A673 (cell line): ENCODE measurements at places on chromosomes 7 and 10.

- H3K4me1 ChIP-seq, result no peaks in the 10 kb centered on the region
- no peaks in the 10 kb centered on the region for H3K36me3 ChIP-seq
- no peak overlapping the region for H3K4me3 ChIP-seq
- DNase-seq, result no peak
These were observed 1.4 kb downstream of the CPXM2 start for GRCh38 chr10:123890226-123890625.

- no peak overlapping the region for H3K27ac ChIP-seq
- no peaks in the 10 kb centered on the region for H3K4me1 ChIP-seq
- H3K4me3 ChIP-seq, result no peak overlapping the region
These were observed 694.8 kb downstream of the KCNMA1 start for GRCh38 chr10:76942628-76943416.

GRCh38 chr10:133411523-133412380 lies 12.7 kb downstream of the SPRN start:
- H3K27ac ChIP-seq, result no peak overlapping the region
- H3K4me3 ChIP-seq, result no peak overlapping the region
- peaks cover 72% of the 10 kb centered on the region for H3K36me3 ChIP-seq
- no peak for DNase-seq
- no peaks in the 10 kb centered on the region for H3K27me3 ChIP-seq
- no peaks in the 10 kb centered on the region for H3K4me1 ChIP-seq

DNA sequence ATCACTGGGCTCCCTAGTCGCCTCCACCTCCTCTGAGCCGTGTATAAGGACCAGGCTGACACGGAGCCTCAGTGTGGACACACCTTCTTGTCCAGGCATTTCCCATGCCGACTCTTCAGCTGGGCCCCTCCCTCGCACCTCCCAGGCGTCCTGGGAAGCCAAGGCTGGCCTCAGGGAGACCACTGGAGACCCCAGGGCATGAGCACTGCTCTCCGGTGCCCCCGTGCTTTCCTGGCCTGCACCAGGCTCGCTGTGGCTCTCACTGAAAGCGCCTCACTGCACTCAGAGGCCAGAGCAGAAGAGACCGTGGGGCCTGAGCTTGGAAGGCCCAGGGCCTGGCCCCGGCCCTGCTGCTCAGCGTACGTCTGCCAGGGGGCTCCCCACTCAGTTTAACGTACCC lies 31.4 kb downstream of the LRRC27 start:
- H3K4me1 ChIP-seq, result no peaks in the 10 kb centered on the region
- H3K36me3 ChIP-seq, result no peaks in the 10 kb centered on the region
- DNase-seq, result no peak
- no peak overlapping the region for H3K4me3 ChIP-seq

DNA sequence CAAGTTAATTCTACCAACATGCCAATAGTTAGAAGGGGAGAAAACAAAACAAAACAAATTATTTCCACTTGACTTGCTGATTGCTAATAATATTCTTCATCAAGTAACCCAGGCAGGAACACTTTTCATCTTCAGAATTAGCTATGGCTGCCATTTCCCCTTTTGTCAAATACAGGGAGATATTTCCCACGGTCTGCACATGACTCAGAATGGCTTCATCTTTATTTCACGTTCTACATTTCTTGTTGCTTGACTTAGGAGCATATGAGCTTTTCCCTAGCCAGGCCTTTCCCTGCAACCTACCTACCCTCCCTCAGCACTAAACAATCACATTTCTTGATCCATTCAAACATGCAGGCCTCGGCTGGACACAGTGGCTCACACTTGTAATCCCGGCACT lies 6.5 kb downstream of the CPVL start:
- H3K27me3 ChIP-seq, result no peaks in the 10 kb centered on the region
- H3K36me3 ChIP-seq, result no peaks in the 10 kb centered on the region
- peaks cover 24% of the 10 kb centered on the region for H3K4me1 ChIP-seq
- H3K4me3 ChIP-seq, result no peak overlapping the region

DNA sequence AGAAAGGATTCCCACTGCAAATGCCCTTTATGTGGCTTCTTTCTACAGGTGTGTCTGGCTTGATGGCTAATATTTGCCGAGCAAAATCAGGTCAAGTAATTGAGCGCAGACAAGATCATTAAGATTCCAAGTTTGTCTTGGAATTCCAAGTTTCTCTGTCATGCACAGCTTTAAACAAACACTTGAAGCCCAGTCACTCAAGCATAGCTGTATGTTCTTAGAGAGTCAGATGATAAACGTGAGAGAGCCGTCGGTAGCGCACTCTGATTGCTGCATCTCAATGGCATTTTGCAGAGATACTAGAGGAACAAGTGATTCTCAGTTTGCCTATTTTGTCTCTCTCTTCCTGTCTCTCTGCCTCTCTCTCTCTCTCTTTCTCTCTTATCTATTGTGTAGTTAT lies 658 bp downstream of the DMBT1 start:
- peaks cover 60% of the 10 kb centered on the region for H3K27me3 ChIP-seq
- DNase-seq, result no peak
- peaks cover 6% of the 10 kb centered on the region for H3K4me1 ChIP-seq
- no peaks in the 10 kb centered on the region for H3K36me3 ChIP-seq
- no peak overlapping the region for H3K27ac ChIP-seq

DNA sequence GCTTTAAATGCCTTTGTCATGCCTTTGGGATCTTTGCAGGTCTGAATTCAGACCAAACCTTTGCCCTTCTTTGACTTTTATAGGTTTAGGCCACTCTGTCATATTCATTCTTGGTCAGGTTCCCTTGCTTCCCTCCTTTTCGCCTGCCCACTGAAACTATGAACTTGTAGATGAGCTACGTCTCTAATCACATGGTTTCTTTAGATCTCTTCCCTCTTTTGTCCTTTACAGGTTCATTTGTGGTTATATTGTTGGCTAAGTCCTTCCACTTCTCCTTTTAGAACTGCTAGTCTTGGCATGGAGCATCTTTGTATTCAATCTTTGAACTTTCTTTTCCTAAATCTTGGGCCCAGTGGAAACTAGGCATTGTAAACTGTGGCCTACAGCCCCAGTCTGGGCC lies 104.0 kb upstream of the ZEB1 start:
- H3K4me3 ChIP-seq, result no peak overlapping the region
- no peaks in the 10 kb centered on the region for H3K36me3 ChIP-seq

DNA sequence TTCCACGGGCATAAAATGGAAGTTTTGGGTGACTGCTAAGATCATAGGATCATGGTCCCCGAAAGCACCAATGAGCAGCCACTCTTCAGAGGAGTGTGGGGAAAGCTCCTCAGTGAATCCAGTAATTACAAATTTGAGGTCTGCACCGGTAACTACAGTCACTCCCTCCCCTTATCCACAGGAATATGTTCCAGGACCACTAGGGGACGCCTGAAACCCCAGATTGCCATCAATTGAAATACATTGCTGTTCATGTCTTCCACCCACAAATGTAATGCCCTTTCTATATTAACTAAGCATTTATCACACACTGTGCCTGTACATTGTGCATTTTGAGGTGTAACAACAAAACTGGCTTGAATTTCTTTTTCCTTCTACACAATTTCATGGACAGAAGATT lies 447.9 kb upstream of the PFKP start:
- H3K4me3 ChIP-seq, result no peak overlapping the region
- peaks cover 5% of the 10 kb centered on the region for H3K4me1 ChIP-seq
- H3K36me3 ChIP-seq, result no peaks in the 10 kb centered on the region
- no peak overlapping the region for H3K27ac ChIP-seq
- DNase-seq, result peak; percentile 74
- peaks cover 19% of the 10 kb centered on the region for H3K27me3 ChIP-seq

- no peaks in the 10 kb centered on the region for H3K36me3 ChIP-seq
- H3K27ac ChIP-seq, result no peak overlapping the region
- H3K4me1 ChIP-seq, result peaks cover 4% of the 10 kb centered on the region
- H3K4me3 ChIP-seq, result no peak overlapping the region
These were observed 103.0 kb upstream of the CARD11 start for GRCh38 chr7:3146571-3147226.

- H3K4me3 ChIP-seq, result no peak overlapping the region
- no peaks in the 10 kb centered on the region for H3K4me1 ChIP-seq
- no peaks in the 10 kb centered on the region for H3K27me3 ChIP-seq
- no peak overlapping the region for H3K27ac ChIP-seq
These were observed 11.2 kb upstream of the PRDX3 start for GRCh38 chr10:119189811-119190282.

GRCh38 chr7:157573244-157573643 lies 236.4 kb downstream of the DNAJB6 start:
- H3K4me3 ChIP-seq, result no peak overlapping the region
- no peaks in the 10 kb centered on the region for H3K36me3 ChIP-seq
- DNase-seq, result no peak
- peaks cover 11% of the 10 kb centered on the region for H3K4me1 ChIP-seq
- H3K27me3 ChIP-seq, result peaks cover 5% of the 10 kb centered on the region
- H3K27ac ChIP-seq, result no peak overlapping the region

DNA sequence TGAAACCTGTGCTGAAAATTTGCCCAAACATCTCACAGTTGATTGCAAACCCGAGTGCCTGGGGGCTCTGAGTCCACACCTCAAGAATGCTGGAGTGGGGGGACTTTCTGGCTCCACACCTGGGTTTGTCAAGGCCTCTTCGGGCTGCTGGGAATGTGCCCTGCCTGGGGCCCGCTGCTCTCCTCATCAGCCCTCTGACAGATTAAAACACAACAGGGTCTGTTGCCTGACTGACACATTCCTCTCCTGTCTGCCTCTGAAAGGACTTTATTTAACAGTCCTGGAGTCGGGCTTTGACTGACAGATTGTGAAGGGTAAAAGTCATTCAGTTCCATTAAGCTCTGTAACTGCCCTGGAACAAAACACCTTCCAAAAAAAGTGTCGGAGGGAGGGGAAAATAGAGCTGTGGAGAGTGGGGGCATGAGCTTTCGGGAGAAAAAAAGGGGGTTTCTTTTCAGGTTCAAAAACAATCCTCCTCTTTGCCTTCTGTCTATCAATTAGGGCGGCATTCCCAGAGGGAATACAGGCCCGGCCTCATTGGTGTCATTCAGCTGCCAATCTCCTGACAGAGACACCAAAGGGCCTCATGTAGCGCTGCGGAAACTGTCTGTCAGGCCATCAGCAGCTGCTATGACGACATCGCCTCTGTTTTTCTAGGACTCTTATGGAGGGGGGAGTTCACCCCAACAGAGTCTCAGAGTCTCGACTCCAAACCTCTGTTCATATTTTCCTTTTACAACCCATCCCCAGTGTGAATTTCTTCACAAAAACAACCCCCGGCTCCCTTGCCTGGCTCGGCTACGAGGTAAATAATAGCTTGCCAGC lies 398.8 kb upstream of the NFE2L3 start:
- H3K27ac ChIP-seq, result no peak overlapping the region
- no peak for DNase-seq
- H3K27me3 ChIP-seq, result peaks cover 12% of the 10 kb centered on the region
- no peaks in the 10 kb centered on the region for H3K4me1 ChIP-seq
- no peak overlapping the region for H3K4me3 ChIP-seq

DNA sequence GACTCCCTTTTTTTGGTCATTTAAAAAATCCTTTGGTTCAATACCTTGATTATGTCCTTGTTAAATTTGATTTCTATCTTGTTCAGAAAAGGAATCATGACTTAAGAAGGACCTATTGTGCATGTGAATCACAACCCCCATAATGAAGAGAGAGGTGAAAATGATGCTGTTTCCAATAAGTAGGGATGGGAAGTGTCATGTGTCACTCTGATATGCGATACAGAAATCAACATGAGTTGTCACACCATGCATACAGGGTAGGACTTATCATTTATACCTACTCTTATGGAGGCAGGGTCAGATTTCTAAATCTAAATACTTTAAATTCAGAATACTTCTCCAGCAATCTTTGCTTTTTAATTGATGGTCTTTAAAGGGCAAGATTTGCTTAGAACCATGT lies 19.4 kb upstream of the DLX6 start:
- peaks cover 5% of the 10 kb centered on the region for H3K27me3 ChIP-seq
- no peak overlapping the region for H3K27ac ChIP-seq
- peaks cover 9% of the 10 kb centered on the region for H3K4me1 ChIP-seq
- H3K4me3 ChIP-seq, result no peak overlapping the region
- DNase-seq, result no peak
- no peaks in the 10 kb centered on the region for H3K36me3 ChIP-seq

- peaks cover 1% of the 10 kb centered on the region for H3K27me3 ChIP-seq
- H3K4me3 ChIP-seq, result no peak overlapping the region
- H3K4me1 ChIP-seq, result peaks cover 1% of the 10 kb centered on the region
- no peaks in the 10 kb centered on the region for H3K36me3 ChIP-seq
These were observed 22.8 kb upstream of the DLX6 start for GRCh38 chr7:96982586-96982985.

- H3K27me3 ChIP-seq, result peaks cover 27% of the 10 kb centered on the region
- DNase-seq, result no peak
- H3K4me3 ChIP-seq, result no peak overlapping the region
- no peaks in the 10 kb centered on the region for H3K4me1 ChIP-seq
- no peak overlapping the region for H3K27ac ChIP-seq
These were observed 1.7 kb downstream of the CXCL12 start for GRCh38 chr10:44382981-44383748.

- DNase-seq, result no peak
- peaks cover 28% of the 10 kb centered on the region for H3K27me3 ChIP-seq
- no peak overlapping the region for H3K27ac ChIP-seq
- H3K4me1 ChIP-seq, result no peaks in the 10 kb centered on the region
- H3K36me3 ChIP-seq, result no peaks in the 10 kb centered on the region
These were observed 61.5 kb downstream of the SLIT1 start for GRCh38 chr10:97124211-97124610.

DNA sequence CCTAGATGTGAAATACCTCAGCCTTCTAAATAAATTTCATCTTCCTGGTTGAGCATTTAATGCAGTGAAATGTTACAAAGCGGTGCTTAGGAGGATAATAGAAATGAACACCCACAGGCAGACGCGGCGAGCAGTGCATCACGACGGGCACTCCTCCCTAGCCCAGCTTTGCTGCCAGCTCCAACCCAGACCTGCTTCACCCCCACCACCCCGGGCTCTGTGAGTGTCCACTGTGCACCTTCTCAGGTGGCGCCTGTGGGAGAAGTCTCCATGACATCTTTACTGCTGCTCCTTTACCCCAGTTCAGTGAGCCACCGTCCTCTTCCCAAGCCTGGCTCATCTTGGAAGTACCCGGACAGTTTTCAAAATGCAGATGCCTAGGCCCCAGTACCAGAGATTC lies 5.2 kb upstream of the CHST15 start:
- H3K4me1 ChIP-seq, result peaks cover 3% of the 10 kb centered on the region
- no peaks in the 10 kb centered on the region for H3K36me3 ChIP-seq
- H3K27me3 ChIP-seq, result peaks cover 34% of the 10 kb centered on the region
- H3K27ac ChIP-seq, result no peak overlapping the region

GRCh38 chr10:100737355-100738054 lies 7.9 kb upstream of the PAX2 start:
- no peaks in the 10 kb centered on the region for H3K36me3 ChIP-seq
- H3K4me1 ChIP-seq, result no peaks in the 10 kb centered on the region
- peaks cover 100% of the 10 kb centered on the region for H3K27me3 ChIP-seq
- H3K4me3 ChIP-seq, result no peak overlapping the region
- no peak for DNase-seq

GRCh38 chr10:63267414-63268148 lies 134.5 kb downstream of the NRBF2 start:
- peak overlapping the region; percentile 90 for H3K27ac ChIP-seq
- H3K27me3 ChIP-seq, result no peaks in the 10 kb centered on the region
- peaks cover 26% of the 10 kb centered on the region for H3K4me1 ChIP-seq
- peak; percentile 72 for DNase-seq
- peak overlapping the region; percentile 56 for H3K4me3 ChIP-seq
- H3K36me3 ChIP-seq, result no peaks in the 10 kb centered on the region

DNA sequence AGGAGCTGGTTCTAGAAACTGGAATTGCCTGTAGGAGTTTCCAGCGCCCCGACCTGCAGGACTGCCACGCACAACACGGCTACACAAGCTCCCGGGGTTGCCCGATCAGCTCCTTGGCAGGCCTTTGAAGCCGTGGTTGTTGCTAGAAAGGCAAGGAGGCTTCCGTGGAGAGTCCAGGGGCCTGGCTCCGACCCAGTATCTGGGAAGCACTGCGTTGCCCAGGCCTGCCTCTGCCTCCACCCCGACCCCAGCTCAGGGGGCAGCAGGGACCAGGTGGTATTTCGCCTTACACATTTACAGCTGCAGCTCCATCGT lies 54.4 kb downstream of the PROSER2 start:
- peaks cover 33% of the 10 kb centered on the region for H3K4me1 ChIP-seq
- no peak overlapping the region for H3K4me3 ChIP-seq
- peaks cover 12% of the 10 kb centered on the region for H3K36me3 ChIP-seq
- H3K27ac ChIP-seq, result peak overlapping the region; percentile 73
- DNase-seq, result no peak
